ENCODE measurements at places on chromosomes 16 and 17.

- no peak for DNase-seq
These were observed 44.7 kb upstream of the KCNJ16 start for GRCh38 chr17:70030371-70030770.

- no peak for DNase-seq
These were observed 147.0 kb downstream of the SLC39A11 start for GRCh38 chr17:72945473-72945872.

GRCh38 chr17:15087946-15088345 is 177.2 kb downstream of the PMP22 start:
- no peak for DNase-seq

DNA sequence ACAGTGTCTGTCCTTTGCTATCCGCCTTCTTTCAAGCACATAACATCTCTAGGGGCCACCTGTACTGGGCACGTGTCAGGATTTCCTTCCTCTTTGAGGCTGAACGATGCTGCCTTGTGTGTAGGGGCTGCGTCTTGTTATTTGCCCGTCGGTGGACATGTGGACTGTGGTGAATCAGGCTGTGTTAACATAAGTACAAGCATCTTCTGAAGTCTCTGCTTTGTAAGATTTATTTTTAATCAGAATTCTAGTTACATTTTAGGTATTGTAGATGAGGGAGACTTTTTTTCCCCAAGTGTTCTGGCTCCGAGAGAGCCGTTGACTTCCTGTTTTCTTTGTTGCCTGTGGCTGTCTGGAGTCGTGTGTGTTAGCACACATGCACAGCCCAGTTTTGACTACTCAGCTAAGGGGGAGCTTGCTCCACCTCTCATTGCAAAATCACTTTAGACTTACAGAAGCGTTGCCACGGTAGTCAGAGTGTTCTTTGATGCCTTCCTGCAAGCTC is 26.1 kb downstream of the SPG7 start:
- DNase-seq = no peak

DNA sequence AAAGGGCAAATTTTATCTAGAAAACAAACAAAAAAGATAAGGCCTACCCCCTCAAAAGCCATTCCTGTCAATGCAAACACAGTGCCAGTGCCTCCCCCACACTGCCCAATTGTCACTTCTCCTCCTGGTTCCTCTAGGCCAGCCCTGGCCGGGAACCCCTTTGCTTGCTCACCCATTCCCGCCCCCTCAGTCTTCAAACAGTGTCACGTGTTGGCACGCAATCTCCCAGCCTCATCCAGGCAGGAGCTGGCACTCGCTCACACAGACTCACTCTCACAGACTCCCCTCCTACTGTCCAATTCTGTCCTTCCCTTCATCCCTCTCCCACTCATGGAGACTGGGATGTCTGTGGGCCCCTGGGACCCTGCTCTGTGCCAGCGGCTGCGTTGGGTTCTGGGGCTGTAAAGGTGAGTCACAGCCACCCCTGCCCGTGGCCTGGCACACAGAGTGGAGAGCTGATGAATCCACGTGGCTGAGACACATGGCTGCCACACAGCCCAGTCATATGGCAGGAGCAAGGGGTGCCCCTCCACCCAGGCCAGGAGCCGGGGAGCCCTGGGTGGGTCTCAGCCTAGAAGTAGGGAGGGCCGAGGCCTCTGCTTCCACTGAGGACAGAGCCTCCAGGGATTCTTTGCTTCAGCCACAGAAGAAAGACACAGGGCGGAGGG is 54.8 kb downstream of the VAC14 start:
- DNase-seq = peak; percentile 60

DNA sequence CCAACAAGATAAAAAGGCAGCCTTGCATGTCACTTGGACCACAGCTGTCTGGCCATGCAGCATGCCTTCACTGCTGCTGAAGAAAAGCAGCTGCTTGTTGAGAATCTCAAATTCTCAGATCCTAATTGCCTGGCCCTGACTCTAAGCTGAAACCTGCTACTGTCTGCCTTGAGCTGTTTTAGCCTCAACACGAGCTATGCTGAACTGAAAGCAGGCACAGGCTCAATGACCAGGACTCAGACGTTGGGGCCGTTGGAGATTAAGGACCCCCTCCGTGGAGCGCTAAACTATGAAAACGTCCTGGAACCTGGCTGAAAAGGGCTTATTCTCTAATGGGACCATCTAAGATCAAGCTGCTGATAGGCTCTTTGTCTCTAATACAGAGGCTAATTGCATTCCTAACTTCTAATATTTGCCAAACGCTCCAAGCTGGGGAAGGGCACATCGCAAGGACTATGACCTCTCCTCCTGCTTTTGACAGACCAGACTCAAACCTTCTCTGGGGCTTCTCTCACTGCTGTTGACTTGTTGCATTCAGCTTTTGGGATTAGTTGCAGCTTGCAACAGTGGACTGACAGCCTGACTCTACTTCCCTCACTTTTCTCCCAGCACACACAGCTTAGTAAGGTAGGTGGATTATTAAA is 4.6 kb upstream of the PLK1 start:
- no peak for DNase-seq

GRCh38 chr16:84780063-84780462 is 39.7 kb upstream of the CRISPLD2 start:
- no peak for DNase-seq

DNA sequence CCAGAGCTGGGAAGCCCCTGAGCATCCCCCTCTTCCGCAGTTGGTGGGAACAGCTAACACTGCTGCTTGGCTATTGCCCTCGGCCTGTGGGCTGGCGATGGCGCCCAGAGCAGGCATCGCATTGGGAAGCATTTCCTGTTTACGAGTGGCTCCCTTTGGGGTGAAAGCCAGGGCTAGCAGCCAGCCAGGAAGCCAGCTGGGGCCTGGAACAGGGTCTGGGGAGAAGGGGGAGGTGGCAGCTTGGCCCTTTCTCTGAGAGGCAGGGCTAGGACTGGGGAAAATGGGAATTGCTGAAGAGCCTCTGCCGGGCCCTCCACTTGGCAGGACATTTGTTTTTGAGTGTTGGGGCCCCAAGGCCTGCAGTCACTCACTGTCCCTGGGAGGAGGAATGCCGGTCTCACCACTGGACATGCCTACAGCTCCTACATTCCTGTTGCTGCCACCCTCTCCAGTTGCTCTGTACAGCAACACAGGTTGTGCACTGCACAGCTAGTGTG is 2.4 kb upstream of the MTSS2 start:
- DNase-seq = no peak

GRCh38 chr16:47161464-47161863 is 17.7 kb upstream of the NETO2 start:
- no peak for DNase-seq

DNA sequence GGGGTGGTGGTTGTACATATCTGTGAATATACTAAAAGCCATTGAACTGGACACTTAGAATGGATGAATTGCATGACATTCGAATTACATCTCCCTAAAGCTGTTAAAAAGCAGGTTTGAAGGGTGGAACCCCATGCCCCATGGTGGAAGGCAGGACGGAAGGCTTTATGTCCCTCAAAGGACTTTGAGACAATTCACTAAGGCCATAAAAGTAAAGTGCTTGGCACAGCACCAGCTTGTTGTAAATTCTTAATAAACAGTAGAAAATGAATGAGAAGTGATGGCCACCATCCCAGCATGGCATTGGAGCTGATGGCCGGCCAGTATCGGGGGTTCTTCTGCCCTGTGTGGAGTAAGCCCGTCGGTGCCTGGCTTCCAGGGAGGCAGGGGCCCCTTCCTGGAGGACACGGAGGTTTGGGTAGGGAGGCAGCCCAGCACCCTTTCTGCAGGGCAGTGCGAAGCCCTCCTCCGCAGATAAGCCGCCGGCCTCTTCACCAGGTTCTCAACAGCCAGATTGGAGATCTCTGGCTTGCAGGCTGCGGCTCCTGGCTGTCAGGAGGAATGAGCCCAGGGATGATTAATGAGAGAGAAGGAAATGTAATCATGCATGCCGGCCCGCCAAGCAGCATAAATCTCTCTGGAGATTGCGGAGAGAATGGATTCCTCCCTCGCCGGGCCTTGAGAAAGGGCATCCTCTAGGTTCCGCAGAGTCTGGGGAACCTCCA is 346.9 kb downstream of the FOXL1 start:
- DNase-seq = no peak

DNA sequence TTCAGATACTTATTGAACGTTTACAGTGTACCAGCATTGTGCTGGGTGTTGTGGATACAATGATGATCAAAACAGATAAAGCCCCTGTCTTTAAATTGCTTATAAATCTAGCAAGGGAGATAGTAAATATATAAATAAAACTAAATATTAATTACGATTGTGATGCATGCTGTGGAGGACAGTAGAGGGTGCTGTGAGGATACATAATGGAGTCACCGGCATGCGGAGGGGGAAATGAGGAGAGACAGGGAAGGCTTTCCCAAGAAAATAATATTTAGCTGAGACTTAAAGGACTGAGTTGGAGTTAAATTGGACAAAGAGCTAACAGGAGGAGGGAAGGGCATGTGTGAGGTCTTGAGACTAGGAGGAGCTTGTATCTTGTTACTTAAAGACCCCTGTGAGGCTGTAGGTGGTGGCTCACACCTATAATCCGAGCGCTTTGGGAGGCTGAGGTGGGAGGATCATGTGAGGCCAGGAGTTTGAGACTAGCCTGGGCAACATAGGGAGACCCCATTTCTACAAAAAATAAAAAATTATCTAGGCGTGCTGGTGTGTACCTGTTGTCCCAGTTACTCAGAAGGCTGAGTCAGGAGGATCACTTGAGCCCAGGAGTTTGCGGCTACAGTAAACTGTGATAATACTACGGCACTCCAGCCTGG is 2.4 kb downstream of the DHRS7B start:
- DNase-seq = no peak

- peak; percentile 82 for DNase-seq
These were observed 23.2 kb downstream of the MAP3K14 start for GRCh38 chr17:45293413-45294211.

All from HS-5 (cell line).